BE2C (cell line): ENCODE measurements at places on chromosomes 4 and X.

- no peak for DNase-seq
Observed at GRCh38 chr4:168487282-168488035, 7.2 kb upstream of the DDX60L start.

DNA sequence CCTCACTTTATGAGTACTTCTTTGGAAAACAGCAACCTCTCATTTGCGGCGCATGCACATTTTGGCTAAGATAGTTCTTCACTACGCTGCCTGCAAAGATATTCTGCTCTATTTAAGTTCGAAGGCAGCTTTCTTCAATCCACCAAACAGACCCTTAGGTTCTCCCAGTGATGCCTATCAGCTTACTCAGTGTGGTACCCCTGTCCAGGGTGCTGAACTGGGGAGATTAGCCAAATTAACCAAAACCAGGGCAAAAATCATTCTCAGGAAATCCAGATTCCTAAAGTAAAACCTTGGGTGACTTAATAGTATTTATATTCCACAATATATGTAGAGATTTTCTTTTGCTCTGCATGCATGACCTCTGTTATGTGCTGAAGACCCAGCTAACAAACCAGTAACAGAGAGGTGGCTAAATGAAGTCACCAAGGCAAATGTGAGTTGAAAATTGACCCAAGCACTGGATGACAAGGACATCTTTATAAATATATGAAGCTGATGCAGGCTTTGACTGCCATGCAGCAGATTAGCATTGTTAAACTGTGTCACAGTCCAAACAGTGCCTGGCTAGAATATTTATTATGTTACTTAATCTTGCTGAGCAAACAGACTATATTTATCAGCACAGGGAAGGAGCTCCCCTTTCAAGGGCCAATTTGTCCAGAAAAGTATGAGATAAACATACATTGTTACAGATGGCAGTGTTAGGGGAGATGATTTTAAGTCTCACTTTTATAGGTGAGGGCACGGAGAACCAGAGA lies 418.2 kb downstream of the STIM2 start:
- DNase-seq: no peak

DNA sequence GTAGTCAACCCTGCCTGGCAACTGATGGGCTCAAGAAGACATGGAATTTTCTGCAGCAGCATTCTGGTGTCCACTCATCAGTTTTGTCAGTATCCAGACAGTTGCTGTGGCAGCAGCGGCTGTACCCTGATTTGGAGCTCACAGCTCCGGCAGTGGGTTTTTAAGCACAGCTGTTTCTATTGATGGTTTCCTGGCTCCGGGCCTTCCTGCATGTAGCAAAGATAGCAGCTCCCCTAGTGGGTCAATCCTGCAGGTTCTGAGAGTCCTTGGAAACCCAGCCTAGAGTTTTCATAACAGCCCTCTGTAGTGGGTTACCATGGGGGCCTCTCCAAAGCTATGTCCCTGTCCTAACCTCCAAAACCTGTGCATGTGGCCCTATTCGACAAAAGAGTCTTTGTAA lies 84.0 kb upstream of the ATP6AP2 start:
- no peak for DNase-seq

DNA sequence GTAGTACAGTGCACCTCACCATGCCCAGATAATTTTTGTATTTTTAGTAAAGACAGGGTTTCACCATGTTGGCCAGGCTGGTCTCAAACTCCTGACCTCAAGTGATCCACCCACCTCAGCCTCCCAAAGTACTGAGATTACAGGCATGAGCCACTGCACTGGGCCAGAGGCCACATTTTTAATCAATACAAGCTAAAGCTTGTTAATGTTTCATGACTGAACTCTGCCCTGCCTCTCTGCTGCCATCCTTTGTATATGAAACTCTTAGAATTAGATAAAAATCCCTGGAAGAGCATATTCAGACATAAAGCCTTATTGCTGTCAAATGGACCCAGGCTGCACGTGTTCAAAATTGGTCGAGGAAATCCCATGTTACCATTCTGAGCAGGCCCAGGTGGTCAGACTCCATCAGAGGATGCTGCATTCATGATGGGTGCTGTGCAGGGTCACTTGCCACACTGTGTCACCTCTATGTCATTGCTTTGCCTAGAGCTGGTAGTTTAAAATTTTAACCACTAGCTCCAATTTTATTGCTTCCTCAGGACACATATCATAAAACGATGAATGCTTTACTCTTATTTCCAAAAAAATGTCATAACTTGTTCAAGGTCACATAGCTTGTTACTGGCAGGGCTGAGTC lies 45.2 kb downstream of the LNX1 start:
- no peak for DNase-seq

- no peak for DNase-seq
Observed at GRCh38 chrX:136176399-136176825, 29.1 kb downstream of the FHL1 start.

DNA sequence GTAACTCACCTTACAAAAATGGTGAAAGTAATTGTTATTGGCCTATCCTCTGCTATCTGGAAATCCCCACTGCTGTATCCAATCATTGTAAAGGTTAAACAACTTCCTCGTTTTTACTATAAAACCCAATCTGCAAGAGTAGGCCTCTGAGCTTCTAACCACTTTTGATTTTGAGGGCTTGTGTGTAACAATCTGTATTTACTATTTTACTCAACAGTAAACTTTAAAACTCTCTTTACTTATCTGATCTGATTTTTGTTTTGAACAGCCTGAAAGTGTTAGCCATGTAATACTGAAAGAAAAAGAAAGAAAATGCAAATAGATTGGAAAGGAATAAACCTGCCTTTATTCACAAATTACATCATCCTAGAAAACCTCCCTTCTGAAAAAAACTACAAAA lies 63.1 kb downstream of the SLC10A7 start:
- DNase-seq: no peak

DNA sequence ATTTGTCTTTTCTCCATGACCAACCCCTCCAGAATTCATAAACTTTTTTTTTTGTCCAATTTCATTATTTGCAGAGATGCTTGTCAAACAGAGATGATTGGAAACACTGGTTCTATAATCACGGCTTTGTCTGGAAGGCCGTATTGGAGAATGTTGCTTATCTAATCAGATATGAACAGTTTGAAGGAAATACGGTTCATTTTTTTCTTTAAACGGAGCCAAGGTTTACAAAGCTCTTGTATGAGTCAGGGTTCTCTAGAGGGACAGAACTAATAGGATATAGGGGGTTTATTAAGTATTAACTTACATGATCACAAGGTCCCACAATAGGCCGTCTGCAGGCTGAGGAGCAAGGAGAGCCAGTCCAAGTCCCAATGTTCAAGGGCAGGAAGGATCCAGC lies 1415.8 kb downstream of the C4orf33 start:
- no peak for DNase-seq

- peak; percentile 15 for DNase-seq
Observed at GRCh38 chrX:72305286-72306084, at the start of gene CITED1. Gene CITED1, minus strand, starts transcription at chrX:72305914. Its CDS starts 3,045 bp downstream, at chrX:72302869.

- DNase-seq: no peak
Observed at GRCh38 chr4:153215921-153216320, 11.7 kb downstream of the TRIM2 start.

- DNase-seq: no peak
Observed at GRCh38 chr4:99024481-99025275, 29.2 kb downstream of the METAP1 start.

DNA sequence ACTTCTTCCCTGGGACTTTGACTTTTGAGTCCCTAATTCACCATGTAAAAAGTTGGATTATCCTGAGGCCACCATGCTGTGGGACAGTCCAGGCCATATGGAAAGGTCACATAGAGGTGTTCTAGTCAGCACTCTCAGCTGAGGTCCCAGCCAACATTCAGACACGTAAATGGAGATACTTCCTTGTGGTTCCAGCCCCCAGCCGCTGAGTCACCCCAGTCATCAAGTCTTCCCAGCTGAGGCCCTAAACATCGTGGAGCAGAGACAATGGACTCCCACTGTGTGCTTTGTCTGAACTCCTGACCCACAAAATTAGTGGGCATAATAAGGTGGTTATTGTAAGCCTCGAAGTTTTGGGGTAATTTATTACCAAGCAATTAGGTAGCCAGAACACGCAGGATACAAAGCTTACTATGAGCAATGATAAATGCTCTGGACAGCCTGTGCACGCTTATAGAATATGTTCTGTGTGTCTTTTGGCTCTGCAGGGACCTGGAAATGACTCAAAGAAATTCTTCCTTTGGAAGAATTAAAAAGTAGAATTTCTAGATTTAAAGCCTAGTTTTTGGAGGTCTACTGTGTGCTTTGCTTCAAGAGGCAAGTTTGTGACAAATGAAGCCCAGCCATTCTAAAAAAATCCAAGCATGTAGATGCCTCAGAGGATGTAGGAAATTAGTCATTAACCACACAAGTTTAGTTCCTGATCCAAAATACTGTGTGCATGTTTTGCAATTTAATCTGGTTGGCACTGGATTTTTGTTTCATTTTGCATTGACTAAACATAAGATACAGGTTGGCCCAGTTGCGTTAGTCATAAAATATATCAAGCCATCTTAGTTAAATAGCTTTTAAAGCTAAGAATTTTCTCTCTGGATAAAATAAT lies 33.2 kb upstream of the SLC9A7 start:
- DNase-seq: no peak

- DNase-seq: peak; percentile 53
Observed at GRCh38 chrX:12950851-12951594, 23.9 kb upstream of the TMSB4X start.

GRCh38 chr4:168101026-168101425 lies 8.7 kb downstream of the ANXA10 start:
- no peak for DNase-seq

GRCh38 chr4:39706741-39707511 lies 9.0 kb downstream of the UBE2K start:
- DNase-seq: no peak

GRCh38 chrX:26822448-26822847 lies 606.5 kb downstream of the MAGEB5 start:
- DNase-seq: no peak
